ENCODE measurements at places on chromosomes 6 and 20.
A peak's percentile ranks its signal among the peaks of the same experiment; 100 is the strongest.

- peak; percentile 59 for DNase-seq
Observed at GRCh38 chr6:20868397-20869096, 334.3 kb downstream of the CDKAL1 start.

DNA sequence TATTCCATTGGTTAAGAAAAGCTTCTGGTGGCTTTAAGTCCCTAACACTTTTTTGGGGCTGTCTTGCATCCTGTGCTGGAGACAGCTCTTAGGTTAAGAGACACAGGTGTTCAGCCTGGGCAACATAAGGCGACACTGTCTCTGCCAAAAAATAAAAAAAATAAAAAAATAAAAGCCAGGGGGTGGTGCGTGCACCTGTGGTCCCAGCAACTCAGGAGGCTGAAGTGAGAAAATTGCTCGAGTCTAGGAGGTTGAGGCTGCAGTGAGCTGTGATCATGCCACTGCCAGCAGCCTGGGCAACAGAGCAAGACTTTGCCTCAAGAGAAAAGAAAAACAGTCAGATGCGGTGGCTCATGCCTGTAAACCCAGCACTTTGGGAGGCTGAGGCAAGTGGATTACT lies 55.6 kb upstream of the ZMYND8 start:
- no peak for DNase-seq

DNA sequence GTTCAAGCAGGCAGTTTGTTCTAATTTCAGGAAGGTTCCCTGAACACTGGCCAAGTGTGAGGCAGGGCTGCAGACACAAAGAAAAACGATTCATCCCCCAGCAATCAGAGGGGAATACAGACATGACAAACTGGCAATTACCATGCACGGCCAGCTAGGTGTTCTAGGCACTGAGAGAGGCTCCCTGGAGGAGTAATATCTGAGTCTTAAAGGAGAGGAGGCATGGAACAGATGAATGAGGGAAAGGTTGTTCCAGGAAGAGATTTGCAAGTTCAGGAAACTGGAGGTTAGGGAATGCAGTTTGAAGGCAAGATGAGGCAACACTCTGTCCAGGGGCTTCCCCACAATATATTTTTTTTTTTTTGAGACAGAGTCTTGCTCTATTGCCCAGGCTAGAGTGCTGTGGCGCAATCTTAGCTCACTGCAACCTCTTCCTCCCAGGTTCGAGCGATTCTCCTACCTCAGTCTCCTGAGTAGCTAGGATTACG lies 11.1 kb downstream of the RRAGD start:
- DNase-seq, result no peak

DNA sequence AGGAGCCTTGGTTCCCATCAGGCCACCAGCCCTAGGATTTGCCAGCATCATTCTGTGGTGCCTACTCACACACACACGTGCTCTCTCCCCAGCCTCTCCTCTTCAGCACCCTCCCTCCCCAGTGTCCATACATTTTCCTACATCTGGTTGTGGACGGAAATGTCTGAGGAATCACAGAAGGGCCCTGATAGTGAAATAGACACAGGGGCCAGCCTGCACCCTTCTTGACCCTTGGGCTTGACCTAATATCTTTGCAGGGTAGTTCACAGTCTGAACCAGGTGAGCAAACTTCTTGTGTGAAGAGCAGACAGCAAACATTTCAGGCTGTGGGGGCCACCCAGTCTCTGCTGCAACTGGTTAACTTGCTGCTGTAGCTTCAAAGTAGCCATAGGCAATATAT lies 108.5 kb upstream of the NXT1 start:
- no peak for DNase-seq

GRCh38 chr20:57782631-57783041 lies 72.8 kb upstream of the PMEPA1 start:
- no peak for DNase-seq

GRCh38 chr6:154592199-154592860 lies 81.8 kb upstream of the CNKSR3 start:
- no peak for DNase-seq

- DNase-seq, result no peak
Observed at GRCh38 chr6:127107916-127108315, 10.6 kb upstream of the RSPO3 start.

DNA sequence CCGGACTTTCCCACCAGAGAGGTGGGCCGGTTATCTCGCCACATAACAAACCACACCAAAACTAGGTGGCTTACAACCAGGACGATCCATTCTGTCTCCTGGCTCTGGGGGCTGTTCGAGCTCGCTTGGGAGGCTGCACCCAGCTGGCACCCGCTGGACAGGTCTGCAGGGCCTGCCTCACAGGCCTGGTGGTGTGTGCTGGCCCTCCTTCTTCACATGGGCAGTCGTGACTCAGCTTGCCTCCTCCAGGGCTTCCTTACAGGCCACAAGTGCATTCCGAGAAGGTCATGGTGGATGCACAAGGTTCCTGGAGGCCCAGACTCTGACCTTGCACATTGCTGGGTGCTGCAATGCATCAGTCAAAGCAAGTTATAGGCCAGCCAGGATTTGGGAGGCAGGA lies 34.2 kb downstream of the FOXF2 start:
- no peak for DNase-seq

GRCh38 chr20:53850319-53850718 lies 220.1 kb downstream of the BCAS1 start:
- DNase-seq, result no peak

GRCh38 chr20:48169650-48170225 lies 384.5 kb upstream of the SULF2 start:
- no peak for DNase-seq

GRCh38 chr20:1491281-1491840 lies at the start of gene SIRPB2:
Gene SIRPB2 (minus strand): TSS chr20:1491420. CDS start chr20:1491359, 61 bp downstream.
- DNase-seq, result no peak

GRCh38 chr6:139354189-139354588 lies 20.3 kb downstream of the CITED2 start:
- no peak for DNase-seq

- DNase-seq, result no peak
Observed at GRCh38 chr20:8994045-8994444, 74.8 kb upstream of the PLCB4 start.

GRCh38 chr20:4071178-4071693 lies 55.9 kb upstream of the RNF24 start:
- DNase-seq, result no peak

GRCh38 chr20:8121666-8122065 lies 10.4 kb upstream of the PLCB1 start:
- DNase-seq, result no peak

DNA sequence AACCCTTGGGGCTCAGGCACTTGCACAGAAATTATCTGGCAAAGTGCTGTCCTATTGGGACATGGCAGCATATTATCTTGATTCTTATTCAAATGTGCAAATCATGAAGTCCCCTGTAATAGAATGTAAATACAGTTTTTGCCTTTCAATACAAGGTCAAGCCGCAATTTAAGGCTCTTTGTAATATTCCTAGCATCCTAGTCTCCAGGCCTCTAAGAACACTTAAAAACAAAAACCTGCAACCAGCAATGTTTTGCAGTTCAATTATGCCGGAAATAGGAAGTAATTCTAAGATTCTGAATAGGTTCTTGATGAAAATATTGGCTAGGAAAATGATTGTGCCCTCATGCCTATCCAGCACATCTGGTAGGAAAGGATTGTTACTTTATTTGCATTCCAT lies 197.2 kb upstream of the IRAK1BP1 start:
- DNase-seq, result no peak

- no peak for DNase-seq
Observed at GRCh38 chr6:36725581-36725980, 28.0 kb downstream of the RAB44 start.

DNA sequence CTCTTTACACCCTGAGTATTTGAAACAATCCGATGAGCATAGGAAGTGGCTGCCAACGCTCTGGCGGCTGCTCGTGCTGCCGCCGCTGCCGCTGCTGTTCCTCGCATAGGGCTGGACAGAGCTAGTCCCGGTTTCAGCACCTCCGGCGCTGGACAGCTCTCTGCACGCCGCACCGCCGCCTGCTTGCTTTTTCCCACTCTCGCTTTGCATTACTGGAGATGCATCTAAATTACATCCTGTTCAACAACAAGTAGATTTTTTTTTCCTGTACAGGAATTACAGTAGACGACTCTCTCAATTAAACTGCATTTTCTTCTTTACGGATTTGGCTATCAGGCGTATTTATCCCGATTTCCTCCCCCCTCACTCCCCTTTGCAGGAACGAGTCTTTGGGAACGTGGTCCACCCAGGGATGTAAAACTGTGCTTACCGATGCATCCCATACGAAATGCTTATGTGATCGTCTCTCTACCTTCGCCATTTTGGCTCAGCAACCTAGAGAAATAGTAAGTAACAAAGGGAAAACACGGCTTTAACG lies 563.8 kb downstream of the LMBRD1 start:
- DNase-seq, result peak; percentile 76

DNA sequence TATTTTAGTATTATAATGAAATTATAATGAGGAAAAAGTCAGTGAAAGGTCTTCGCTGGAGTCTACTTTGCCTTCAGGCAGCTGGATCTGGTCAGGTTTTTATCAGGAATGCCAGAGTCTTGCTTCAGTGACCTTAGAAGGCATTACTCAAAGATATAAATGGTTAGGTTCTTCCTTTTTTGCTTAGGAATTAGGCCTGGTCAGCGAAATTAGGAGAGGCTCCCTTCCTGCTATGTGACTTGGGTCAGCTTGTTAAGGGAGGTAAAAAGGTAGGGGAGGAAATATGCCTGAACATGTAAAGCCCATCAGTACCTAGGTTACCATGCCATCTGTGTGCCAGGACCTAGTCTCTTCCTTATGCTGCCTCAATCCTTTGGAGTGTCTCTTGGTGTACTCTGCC lies 115.1 kb downstream of the OTOR start:
- DNase-seq, result no peak

GRCh38 chr6:115214283-115214682 lies 846.4 kb downstream of the FRK start:
- no peak for DNase-seq

DNA sequence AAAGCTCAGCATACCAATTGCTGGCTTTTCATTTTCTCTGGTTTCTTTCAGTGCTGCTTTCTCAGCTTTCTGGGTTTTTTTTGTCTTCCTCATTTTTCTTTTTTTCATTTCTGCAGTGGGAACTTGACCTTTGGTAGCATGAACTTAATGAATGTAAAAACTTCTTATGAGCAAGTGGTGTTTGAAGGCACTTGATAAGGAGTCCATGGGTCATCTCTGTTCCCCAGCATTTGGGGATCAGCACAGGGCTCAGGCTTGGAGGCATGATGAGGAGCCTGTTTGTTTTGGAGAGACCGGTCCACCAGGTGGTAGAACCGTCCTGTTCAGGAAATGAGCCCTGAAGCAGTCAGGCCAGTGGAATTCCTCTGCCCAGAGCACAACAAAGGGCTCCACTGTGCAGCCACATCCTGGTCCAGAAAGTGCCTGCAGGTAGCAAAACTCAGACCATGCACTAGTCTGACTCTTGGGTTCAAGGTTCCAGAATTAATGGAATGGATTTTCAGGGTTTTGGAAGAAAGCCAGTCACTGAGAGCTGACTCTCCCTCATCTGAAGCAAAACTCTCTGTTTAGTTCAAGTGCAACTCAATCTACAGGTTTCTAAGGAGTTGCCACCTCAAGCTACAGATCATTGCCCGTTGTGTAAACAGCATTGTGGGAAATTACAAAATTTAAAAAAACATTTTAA lies 52.3 kb upstream of the ADGRF1 start:
- DNase-seq, result no peak

DNA sequence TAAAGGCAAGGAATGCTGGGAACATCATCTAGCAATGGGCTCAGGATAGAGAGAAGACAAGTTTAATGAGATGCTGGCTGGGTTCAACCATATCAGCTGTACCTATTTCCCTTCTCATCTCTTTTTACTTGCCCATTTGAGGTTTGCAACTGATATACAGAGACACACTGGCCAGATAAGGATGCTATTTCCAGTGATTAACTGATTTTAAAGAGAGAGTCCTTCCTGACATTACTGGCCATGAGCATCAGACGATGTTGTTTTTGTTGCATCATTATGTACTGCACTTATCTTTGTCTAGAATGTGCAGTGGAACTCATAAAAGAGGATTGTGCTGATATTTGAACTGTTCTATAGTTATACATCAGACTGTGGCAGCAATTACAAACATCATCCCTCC lies 252.7 kb downstream of the BTBD3 start:
- no peak for DNase-seq

GRCh38 chr6:129843573-129843972 lies 17.5 kb downstream of the TMEM244 start:
- DNase-seq, result no peak

GRCh38 chr6:147245693-147246092 lies 41.5 kb downstream of the STXBP5 start:
- no peak for DNase-seq

DNA sequence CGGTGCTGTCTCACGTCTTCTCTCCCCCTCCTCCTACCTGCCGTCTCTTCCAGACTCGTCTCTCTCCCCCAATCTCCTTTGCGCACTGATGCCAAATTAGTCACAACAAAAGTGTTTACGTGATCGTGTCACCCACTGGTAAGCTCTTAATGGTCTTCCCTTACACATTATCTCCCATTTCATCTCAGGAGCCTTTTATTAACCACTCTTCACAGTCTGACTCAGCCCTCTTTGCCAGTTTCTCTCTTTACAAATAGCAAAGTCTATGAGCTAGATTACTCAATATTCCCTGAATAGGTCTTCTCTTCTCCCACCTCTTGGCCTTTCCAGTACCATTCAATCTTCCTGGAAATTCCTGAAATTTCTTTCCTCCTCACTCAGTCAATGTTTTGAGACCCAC lies 247.0 kb downstream of the ESR1 start:
- DNase-seq, result no peak
